ENCODE measurements at places on chromosomes 2 and 18. TPM values are rescaled to one million over a fixed set of nuclear protein-coding genes. Genes with fewer than 3 reads are reported as not detected.

DNA sequence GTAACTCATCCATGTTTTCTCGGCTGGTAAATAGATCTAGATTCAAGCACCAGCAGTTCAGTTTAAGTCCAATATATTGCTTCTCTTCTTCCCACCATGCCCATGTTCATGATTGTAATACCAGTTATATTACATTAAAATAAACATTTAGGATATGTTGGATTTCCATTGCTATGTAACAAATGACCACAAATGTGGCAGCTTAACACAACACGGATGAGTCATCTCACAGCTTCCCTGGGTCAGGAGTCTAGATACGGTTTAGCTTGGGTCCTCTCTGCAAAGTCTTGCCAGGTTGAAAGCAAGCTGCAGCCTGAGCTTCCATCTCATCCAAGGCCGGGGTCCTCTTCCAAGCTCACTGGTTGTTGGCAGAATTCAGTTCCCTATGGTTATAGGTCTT is 39.4 kb upstream of the SMAD2 start:
- DNase-seq: no peak

GRCh38 chr2:11574176-11575046 is 40.6 kb downstream of the GREB1 start:
- no peak for DNase-seq

- DNase-seq: no peak
These were observed 13.5 kb downstream of the ANKRD12 start for GRCh38 chr18:9150121-9150520.

DNA sequence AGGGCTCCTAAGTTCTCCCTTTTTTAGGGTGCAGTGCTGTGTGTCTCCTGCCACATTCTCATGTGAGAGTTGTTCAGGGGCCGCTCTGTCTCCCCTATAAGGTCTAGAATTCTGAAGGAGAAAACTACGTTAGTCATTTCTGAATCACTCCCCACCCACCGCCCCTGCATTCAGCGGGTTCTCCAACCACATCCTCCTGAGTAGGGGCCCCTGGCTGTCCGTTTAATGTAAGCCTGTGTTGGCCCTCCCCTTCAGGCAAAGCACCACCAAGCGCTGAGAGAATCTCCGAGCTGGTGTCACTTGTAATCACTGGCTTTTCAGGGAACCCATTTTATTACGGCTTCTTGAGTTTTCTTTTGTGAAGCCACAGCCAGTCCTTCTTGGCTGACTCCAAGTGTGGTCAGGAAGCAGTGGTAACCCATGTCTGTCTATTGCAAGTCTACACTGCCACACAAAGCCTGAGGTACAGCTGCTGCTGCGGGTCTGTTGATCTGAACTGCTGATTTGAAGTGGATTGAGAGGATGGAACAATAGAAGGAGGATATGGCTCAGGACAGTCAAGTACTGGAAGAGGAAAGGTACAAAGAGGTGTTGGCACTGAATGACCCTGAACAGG is 16.9 kb downstream of the LCT start:
- DNase-seq: no peak

GRCh38 chr2:118913131-118913802 is 28.7 kb upstream of the MARCO start:
- no peak for DNase-seq

- DNase-seq: no peak
These were observed 106.2 kb downstream of the TANC1 start for GRCh38 chr2:159074605-159075004.

DNA sequence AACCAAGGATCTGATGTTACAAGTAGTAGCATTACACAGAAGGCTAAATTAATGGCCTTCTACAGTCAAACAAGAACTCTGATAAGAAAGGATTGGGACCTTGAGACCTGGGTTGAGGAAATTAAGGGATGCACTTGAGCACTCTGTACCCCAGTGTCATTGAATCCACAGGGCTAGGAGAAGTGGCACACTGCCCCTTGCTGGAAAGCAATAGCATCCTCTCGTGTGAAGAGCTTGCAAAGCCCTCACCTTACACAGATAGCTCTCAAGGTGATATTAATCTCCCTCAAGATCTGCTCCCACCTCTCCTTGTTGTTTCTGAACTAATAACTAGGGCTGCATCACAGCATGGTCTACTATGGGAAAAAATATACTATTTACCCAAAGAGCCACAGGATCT is 26.5 kb upstream of the CHST9 start:
- DNase-seq: no peak

Gene ANKRD30BL
- not detected for total RNA-seq

- DNase-seq: no peak
These were observed 72.7 kb downstream of the LRP1B start for GRCh38 chr2:142058149-142058548.

- no peak for DNase-seq
These were observed 30.2 kb downstream of the KLHL14 start for GRCh38 chr18:32742579-32742978.

DNA sequence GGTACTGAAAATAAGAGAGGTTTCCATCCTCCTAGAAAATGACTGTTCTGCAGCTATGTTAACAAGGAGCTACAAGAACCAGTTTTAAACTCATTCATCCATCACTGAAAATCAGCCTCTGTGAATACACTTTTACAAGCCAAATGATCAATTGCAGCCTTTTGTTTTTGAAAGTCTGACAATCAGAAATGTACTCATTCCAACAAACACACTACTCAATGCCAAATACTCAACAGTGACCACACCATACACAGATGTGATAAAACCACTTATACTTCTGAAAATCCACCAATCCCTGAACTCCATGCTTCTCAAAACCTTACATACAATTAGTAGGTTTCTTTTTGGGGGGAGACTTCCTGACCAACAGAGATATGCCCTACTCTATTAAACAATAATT is 663.9 kb upstream of the CHAC2 start:
- no peak for DNase-seq

GRCh38 chr18:70822117-70822516 is 533.3 kb downstream of the SOCS6 start:
- no peak for DNase-seq
